Lower leg skin (tissue), 4 donors: ENCODE measurements at places on chromosomes 7 and 10.

GRCh38 chr7:139648941-139649425 lies 125.5 kb downstream of the CLEC2L start:
- DNase-seq: no peak

DNA sequence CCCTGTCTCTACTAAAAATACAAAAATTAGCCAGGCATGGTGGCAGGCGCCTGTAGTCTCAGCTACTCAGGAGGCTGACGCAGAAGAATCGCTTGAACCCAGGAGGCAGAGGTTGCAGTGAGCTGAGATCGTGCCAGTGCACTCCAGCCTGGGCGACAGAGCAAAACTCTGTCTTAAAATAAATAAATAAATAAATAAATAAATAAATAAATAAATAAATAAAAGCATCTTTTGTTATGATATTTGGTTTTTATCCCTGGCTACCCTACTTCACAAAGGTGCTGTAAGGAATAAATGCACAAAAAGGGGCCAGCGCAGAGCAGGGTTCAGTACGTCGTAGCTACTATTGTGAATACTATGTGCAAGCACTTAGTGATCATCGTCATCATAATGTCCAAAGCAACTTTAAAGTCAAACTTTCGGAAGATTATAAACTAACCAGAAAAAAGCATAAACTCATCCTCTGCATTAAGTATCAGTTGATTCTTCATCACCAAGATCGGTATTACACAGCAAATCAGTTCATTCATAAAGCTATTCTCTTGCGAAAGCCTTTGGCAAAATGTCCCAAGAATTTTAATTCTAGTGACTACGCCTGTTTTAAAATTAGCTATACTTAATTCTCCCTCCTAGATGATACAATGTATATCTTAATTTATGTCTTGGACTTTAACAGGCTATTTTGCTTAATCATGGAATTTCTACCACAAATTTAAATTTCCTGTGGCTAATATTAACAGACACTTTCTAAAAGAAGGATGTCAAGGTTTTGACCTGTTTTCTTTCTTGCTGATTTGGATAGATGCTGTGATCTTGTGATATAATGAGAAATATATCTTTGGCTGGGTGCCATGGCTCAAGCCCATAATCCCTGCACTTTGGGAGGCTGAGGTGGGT lies 7.6 kb upstream of the NFE2L3 start:
- no peak for DNase-seq

- no peak for DNase-seq
These were observed 121.9 kb downstream of the WNT2 start for GRCh38 chr7:117200786-117201458.

GRCh38 chr7:29878081-29878688 lies 71.9 kb downstream of the WIPF3 start:
- no peak for DNase-seq

DNA sequence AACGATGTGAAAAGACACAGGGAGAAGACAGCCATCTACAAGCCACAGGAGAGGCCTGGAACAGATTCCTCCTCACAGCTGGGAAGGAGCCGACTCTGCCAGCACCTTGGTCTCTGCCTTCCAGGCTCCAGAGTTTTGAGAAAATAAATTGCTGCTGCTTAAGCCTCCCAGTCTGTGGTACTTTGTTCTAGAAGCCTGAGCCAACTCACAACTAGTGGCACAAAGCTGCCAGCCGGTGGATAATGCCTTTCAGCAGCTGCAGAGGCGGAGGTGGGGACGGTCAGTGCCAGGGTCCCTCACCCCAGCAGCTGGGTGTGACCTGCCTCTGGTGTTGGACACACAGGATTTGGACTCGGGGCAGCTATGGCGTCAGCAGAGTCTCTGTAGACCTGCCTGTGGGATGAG lies 255.4 kb upstream of the PITRM1 start:
- DNase-seq: no peak

DNA sequence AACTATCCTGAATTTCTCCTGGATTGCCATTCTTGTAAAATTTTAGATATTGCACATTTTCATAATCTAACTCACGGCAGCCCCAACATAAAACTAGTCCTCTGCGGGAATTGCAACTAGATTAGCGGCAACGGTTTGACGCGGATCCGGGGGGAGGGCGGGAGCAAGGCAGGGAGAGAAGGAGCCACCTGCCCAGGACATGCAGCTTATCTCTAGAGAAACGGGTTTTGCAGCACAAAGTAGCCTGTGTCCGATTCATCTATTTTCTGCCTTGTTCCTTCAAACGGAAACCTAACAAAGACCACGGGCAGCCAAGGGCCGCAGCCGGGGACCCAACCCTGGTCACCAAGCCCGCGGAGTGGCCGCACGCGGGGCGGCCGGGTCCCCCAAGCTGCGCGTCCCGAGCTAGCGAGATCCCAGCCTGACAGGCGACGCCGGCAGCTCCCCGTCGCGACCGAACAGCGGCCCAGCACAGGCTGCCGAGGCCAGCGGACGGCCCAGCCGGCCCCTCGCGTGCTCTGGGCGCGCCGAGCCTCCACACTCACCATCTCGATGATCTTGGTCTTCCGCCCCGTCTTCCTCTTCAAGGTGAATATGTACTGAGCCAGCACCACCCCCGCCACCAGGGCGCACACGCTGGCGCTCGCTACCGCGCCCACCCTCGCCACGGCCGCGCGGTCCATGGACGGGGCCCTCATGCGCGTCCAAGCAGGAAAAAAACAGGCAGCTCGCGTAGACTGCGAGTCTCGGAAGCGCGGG lies at the start of gene NT5C3A:
NT5C3A (minus strand) TSS at position 754 of the 759 bp plus-strand sequence; CDS start at position 683, 71 bp downstream.
- DNase-seq: no peak

DNA sequence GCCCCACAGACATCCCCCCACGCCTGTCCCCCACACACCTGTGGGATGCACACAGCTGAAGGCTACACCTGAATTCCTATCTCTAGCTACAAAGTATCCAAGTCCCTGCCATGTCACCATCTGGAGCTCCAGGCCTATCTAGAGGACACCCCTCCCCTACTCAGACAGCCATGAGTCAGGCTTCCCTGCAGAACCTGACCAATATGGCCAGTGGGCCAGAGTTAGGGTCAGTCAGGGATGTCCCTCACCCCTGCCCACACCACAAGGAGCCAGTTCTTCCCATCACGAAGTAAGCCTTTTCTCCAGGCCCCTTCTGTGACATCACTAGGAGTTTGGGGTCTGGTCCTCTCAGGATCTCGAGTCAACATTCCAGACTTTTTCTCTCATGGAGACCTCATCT lies 10.6 kb upstream of the SLC18A3 start:
- DNase-seq: no peak

DNA sequence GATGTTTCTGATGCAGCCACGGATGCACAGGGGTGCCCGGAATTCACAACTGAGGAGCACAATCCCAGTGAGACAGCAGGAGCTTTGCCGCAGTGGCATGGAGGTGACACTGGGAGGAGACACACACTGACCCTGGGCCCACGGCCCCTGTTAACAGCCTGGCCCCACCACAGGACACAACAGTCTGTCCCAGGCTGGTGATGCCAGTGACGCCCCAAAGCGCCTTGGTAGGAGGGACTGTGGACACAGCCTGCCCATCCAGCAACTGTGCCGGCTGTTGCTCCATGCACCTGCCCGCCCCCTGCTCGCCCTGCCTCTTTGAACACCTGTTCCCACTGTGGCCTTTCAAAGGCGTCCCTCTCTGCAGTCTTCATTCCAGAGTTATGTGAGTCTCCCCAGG lies 49.8 kb downstream of the KLF6 start:
- no peak for DNase-seq

GRCh38 chr7:6367701-6368211 lies 80.0 kb downstream of the DAGLB start:
- DNase-seq: no peak

DNA sequence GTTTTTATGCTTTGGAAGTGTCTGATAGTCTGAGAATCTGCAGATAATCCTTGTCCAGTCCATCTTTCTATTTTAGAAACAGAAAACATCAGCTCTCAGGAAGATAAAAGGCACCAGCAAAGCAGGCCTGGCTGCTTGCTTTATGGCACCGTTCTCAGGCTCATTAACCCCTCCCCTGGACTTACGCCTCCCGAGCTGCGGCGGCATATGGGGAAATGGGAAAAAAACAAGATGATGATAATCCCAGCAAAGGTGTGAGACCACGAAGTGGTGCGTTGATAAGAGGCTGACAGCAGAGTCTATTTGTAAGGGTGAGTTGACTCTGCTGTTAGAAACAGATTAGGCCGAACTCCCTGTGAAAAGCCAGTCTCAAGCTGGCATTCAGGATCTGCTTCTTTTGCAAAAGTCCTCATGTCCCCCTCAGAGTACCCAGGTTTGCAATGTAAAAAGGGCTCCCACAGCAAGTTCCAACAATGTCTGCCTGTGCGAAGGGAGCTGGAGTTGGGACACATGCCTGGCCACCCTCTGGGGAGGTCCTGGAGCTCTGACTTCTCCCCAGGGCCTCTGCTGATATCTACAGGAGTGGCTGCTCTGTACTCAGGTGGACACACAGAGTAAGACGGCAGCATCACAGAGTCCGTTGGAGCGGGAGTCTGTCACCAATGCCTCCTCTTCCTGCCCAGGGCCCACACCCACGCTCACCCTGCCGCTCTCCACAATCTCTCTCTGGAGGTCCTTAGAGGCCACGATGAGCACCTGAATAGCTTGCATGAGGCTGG lies 54.3 kb downstream of the SPDYE5 start:
- DNase-seq: no peak

- no peak for DNase-seq
These were observed 215.9 kb downstream of the RAB11FIP2 start for GRCh38 chr10:117830787-117831212.

DNA sequence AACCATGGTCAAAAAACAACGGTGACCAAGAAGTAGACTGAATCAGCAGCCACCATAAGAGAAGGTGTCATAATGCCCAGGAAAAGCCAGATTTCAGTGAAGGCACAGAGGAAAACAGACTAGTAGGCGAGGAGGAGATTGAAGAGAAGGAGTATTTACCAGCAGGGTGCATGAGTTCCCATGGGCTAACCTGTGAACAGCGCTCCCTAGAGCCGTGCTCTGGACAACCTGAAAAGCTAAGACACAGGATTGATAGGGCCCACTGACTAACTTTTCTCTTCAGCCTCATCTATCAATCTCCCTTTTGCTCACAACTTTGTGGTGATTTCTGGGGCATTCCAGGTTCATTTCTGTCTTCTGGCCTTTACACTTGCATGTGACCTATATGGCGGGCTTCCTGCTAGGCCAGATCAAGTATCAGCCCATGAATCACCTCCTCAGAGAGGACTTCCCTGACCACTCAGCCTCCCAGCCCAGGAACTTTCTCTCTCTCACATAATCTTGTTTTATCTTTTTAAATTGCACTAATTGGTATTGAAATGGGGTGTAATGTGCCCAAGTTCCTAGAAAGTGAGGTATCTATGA lies 12.8 kb downstream of the ANKRD22 start:
- no peak for DNase-seq

- DNase-seq: no peak
These were observed 98.2 kb upstream of the NEBL start for GRCh38 chr10:20995123-20995987.

GRCh38 chr10:121265360-121266123 lies 332.7 kb downstream of the FGFR2 start:
- no peak for DNase-seq

DNA sequence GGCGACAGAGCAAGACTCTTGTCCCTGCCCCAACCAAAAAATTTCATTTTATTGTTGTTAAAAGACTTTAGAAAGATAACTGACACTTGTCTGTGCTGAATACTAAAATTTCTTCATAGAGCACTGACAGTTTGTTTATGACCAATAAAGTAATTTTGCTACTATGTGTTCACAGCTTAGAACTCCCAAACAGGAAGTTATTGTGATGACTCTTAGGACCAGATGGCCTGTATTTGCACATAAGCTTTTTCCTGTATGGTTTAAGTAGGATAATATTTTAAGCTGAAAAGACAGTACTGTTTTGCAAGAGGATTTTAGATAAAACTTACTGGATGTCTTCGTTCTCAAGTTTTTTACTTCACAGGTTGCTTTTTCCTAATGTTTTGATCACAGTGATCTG lies 80.7 kb downstream of the MMRN2 start:
- DNase-seq: no peak

- DNase-seq: no peak
These were observed 7.7 kb downstream of the SLC37A3 start for GRCh38 chr7:140390466-140391190.

DNA sequence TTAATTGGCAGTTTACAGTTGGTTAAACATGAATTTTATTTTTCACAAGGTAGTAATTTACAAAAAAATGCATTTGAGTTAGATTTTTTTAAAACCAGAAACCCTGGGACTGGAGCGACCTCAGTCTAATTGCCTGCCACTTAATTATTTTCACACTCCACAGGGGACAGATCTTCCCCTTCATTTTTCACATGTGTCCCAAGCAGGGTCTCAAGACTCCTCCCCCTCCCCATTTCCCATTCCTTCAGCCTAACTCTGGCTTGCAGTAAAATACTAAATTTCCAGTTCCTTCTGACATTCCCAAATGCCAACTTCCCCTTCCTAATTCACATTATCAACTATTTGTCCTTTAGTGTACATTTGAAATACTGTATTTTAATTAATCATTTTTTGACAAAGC lies 948 bp downstream of the ZNF138 start:
- no peak for DNase-seq

- DNase-seq: no peak
These were observed 8.8 kb downstream of the TDRD1 start for GRCh38 chr10:114188001-114188400.

GRCh38 chr7:20276705-20277472 lies 53.8 kb upstream of the ITGB8 start:
- DNase-seq: no peak

GRCh38 chr7:107846324-107846723 lies 43.3 kb upstream of the SLC26A3 start:
- DNase-seq: no peak
